Neural progenitor cell (in vitro differentiated cells): ENCODE measurements at places on chromosomes 6 and 20. TPM values are rescaled to one million over a fixed set of nuclear protein-coding genes. Genes with fewer than 3 reads are reported as not detected.

OPRL1 gene
- 1.3 and 3.3 TPM in 2 replicates for total RNA-seq

GRCh38 chr6:3315841-3316240 is 57.1 kb downstream of the PSMG4 start:
- no peak for DNase-seq

DNA sequence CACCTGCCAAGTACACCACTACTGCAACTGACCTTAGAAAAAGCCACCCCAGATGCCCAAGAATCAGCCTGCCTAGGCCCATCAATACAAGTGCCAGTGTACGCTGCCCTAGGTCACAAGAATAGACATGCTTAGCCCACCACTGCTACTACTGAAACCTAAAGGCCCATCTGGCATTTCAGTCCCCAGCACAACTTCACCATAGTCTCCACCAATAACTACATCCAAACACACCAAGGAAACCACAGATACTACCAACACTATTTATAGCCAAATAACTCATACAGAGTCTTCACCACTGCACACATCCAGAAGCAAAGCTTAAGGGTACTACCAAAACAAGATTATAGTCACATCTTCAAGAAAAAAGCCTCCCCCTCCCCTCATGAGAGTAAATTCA is 28.2 kb downstream of the TREML4 start:
- DNase-seq, result no peak

SCRT2 gene
- not detected in 2 replicates for total RNA-seq

- DNase-seq, result peak; percentile 31
Observed at GRCh38 chr6:122008101-122008999, 391.1 kb upstream of the HSF2 start.

MUCL3 gene
- total RNA-seq, result 0.03 TPM in 1 of 2 replicates, not detected in the other

DNA sequence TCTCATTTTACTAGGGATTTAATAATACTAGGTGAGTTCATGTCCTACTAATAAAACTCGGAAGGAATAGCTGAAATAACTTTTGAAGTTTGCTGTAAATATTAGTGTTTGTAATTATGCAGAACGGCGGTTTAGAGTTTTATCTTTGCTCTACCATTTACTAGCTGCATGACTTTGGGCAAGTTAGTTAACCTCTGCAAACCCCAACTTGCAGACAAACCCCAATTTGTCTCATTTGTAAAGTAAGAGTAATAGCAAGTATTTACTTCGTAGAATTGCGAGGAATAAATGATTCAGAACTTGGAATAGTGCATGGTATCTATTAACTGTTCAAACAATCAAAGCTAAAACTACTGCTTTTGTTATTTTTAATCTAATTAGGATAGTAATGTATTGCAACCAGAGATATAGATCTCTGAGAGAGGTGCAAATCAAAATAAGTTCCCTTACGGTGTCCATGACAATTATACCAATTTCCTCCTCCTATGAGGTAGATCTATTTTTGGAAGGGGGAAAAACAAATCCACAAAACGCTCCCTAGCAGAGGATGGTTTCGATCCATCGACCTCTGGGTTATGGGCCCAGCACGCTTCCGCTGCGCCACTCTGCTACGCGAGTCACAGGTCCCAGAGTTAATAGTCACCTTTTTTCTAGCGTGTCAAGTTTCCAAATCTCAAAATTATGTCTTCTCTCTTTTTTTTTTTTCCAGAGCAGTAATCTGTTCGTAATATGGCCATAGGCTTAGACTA is 35.1 kb upstream of the BTN3A2 start:
- peak; percentile 75 for DNase-seq

RAMACL gene
- total RNA-seq, result 0.19 and 0.56 TPM in 2 replicates
